ENCODE measurements at places on chromosomes 1 and 21.

DNA sequence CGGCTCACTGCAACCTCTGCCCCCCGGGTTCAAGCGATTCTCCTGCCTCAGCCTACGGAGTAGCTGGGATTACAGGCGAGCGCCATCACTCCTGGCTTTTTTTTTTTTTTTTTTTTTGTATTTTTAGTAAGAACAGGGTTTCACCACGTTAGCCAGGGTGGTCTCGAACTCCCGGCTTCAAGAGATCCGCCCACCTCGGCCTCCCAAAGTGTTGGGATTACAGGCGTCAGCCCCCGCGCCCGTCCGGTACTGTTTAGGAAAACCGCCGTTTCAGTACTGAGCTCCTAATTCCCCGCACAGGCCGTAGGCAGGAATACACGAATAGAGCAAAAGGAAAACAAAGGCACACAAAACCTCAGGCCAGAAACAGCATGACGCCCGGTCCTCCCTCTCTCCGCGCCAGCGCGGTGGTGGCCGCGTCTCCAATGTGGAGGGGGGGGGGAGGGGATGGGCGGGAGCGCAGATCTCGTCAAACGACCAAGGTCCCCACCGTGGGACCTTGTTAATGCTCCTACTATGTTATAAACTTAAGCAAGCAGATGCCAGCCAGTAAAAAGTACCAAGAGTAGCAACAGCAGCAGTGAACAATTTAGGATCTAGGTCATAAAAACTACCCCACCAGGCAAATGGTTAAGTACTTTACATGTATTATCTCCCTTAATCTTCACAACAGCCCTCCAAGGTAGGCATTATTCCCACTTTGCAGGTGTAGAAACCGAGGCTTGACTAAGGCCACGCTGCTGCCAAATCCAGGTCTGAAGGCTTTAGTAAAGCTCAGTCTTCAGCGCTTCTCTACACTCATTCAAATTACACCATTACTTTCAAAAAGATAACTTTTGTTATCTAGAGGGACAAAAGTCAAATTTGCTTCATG, 648 bp upstream of the ADAR start:
- no peak for DNase-seq

DNA sequence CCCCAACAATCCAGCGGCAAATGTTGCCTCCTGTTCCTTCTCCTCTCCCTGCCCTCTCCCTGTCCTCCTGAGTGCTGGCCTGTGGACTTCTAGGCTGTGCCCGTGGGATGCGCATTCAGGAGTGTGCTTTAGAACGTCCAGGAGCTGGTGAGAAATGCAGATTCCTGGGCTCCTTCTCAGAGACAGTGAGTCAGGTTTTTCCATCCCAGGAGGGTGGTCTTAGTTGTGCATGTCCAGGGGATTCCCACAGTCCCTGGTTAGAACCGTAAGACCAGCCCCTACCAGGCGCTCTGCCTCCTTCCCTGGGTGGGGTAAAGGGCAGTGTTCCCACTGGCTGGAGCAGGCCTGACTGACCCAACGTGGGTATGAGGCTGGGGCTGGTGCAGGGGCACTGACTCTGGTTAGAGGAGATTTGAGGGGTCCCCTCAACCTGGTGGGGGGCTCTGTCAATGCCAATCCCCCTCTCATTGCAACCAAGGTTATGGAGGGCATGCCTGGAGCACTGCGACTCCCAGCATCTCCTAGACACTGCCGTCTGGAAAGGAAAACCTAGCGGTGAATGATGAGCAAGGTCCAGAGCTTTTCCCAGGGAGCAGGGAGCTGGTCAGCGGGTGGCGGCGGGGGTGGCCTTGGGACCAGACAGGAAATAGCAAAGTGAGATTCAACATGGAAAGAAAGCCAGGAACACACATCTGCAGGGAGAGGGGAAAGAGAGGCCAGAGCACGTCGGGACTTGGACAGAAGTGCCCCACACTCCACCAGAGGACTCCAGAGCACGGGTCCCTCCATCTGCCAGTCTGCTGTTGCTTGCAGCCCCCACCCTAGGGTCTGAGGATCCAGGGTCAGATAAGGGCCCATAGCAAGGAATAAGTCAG, 38.5 kb downstream of the HSPG2 start:
- no peak for DNase-seq

DNA sequence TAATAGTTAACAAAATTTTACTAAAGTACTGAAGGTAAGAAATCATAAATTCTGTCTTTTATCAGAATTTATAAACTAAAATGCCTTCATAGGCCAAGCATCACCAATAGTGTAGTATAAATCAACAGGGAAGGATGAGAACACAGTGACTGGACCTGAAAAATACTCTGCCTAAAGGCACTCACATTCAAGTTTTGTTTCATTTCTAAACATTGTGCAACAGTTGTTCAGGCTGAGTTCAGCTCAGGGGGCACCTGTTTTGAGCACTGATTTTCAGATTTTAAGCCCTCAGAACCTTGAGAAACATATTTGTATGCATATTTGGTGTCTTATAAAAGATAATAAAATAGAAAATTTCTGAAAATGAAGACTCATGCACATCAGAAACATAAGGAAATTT, 12.4 kb downstream of the ACBD6 start:
- no peak for DNase-seq

DNA sequence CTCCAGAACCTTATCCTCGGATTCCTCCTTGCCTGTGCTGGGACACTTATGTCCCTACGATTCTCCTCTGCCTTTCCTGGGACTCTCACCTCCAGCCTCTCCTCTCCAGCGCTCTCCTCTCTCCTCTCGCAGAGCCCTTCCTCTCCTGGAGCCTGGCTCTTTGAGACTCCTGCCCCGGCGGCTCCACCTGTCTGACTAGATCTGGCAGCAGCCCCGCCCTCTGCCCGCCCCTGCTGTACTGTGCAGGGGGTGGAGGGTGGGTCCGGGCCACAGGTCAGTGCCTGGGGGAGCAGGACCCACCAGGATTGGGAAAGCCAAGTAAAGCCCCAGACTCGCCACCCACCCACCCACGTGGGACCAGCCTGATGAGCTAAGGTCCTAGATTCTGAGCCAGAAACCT, 1.6 kb downstream of the ELOVL1 start:
- no peak for DNase-seq

- DNase-seq, result no peak
Observed at GRCh38 chr1:52056937-52057231, 789 bp downstream of the BTF3L4 start.

DNA sequence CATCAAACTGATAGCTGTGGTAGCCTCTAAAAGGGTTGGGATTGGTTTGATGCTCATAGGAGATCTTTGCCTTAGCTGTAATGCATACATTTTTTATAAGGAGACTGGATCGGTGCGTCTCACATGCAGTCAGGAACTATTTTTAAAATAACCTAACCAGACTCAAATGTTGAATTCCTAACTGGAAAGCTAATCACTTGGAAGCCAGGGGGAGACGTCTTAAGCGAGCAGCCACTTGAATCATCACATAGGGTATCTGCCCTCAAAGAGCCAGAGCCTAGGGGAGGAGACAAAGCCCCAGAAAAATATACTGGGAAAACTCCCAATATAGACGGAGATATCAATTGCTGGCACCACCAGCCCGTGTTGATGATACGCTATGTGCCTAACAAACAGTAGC, 61.7 kb upstream of the PUM1 start:
- DNase-seq, result no peak

DNA sequence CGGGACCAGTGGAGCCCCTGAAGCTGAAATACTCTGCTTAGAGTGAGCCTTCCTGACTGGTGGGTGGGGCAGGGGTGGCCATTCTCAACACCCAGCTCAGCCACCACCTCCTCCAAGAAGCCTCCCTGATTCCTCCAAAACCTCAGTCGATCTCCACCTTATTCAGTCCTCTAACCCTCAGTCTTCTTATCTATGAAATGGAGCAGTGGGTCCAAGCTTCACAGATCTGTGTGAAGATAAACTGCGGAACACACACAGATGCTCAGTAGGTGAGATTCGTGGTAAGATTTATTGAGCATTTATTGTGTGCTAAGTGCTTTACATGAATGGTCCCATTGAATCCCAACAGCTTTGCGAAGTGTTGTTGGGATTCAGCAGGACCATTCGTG, 93.1 kb upstream of the RUNX3 start:
- no peak for DNase-seq

- DNase-seq, result no peak
Observed at GRCh38 chr1:6850537-6850936, 65.3 kb downstream of the CAMTA1 start.

GRCh38 chr1:61892977-61893376, 150.7 kb downstream of the PATJ start:
- no peak for DNase-seq

DNA sequence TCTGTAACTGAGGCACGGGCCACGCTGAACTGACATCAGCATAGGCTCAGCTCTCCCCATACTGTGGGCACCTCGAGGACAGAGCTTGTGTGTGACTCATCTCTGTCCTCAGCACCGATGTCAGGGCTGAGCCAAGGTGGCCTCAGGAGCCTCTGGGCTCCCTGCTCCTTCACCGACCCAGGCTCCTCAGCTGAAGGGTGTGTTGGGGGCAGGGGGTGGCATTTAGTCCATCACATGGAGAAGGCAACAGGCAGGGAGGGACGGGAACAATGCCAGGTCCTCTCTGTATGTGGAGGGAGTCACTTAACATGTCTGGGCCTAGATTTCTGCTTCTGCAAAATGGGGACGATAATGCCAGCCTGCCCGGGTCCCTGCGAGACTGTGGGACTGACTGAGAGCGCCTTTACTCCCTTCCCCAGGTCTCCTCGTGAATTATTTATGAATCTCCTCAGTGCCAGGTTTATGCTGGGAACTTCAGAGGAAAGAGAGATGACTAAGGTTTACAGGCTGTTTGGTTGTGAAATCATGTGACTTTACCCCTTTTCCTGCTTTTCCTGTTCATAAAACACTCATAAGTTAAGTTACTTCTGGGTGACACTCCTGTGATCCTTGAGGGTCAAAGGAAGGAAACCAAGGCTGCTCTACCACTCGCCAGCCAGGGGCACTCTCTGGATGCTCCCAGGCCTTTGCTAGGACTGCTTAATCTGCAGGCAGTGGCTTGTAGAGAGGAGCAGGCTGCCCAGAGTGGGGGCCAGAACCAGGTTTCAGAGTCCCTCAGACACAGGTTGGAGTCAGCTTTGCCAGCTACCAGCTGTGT, 16.2 kb downstream of the TTC39A start:
- DNase-seq, result no peak

- no peak for DNase-seq
Observed at GRCh38 chr1:42005530-42005929, 86.8 kb upstream of the HIVEP3 start.

DNA sequence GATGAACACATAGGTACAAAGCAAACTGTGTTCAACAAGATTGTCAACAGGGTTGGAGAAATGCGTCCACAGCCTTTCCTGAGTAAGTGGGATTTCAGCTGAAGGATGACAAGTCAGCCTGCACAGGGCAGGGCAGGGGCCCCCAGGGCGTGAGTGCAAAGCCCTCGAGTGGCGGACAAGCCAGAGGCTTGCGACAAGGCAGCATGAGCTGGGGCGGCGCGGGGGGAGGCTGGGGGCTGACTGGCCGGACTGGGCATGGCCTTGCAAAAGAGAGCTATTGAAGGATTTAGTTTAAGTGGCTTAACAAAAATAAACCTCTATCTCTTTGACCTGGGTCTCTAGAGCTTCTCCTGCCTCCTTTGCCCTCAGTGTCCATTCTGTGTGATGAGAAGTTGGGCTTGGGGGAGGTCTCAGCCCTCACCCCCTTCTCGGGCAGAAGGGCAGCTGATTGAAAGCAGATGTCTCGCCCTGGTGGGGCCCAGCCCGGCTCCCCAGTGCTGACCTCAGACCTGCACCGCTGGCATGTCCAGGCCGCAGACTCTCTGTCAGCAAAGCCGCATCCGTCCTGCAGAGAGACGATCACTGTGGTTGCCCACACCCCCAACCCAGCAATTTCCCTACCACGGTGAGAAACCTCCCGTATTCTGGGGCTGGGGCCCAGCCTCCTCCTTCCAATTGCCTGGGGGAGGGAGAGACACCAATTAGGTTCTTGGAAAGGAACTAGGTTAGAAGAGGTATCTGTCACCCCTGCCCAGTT, 24.3 kb upstream of the EPS8L3 start:
- DNase-seq, result no peak

DNA sequence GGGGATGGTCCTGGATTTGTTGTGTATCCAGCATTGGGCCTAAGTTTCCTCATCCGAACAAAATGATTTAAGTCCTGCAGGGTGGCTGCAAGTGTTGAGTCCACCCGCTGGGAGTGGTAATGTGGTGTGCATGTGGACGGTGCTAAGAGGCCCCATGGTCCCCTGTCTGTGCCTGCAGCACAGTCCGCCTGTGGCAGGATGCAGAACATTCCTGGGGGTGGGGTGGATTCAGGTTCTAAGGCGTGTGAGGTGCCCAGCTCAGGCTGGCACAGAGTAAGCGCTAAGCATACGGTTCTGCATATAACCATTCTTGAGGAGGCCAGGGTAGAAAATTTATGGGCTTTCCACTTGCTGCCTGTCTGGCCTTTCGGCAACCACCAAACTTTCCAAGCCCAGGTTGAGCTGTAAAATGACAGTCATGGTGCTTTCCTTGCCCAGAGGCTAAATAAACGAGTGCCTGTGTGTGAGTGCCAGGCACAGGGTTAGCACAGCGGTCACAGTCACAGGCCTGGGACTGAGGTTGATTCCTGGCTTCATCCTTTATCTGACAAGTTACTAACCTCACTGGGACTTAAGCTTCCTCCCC, 30.7 kb downstream of the SLC2A1 start:
- DNase-seq, result no peak

GRCh38 chr1:236275061-236275460, 6.7 kb downstream of the ERO1B start:
- DNase-seq, result no peak

- no peak for DNase-seq
Observed at GRCh38 chr1:193457676-193458075, 271.3 kb upstream of the B3GALT2 start.

- DNase-seq, result no peak
Observed at GRCh38 chr1:200775850-200776249, 37.2 kb downstream of the CAMSAP2 start.

DNA sequence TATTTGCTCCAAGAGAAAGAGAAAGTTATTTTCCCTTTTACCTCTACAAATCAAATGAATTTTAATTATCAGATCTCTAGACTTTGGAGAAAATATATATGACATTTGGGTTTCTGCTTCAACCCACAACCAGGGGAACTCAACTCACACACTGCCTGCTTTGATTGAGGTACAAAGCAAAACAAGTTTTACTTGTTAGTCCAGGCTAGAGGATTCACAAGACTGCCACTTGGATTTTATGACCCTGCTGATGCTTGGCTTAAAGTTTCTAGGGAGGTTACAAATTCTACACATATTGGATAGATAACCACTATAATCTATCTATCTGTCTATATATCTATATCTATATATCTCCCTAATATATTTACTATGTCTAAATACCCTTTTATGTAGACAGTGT, 467.3 kb upstream of the RGS18 start:
- DNase-seq, result no peak

GRCh38 chr21:40335704-40336103, 468.5 kb downstream of the PCP4 start:
- DNase-seq, result no peak
